Cortex of kidney (tissue), 1 donor: ENCODE measurements at places on chromosomes 11 and 22.

- no peak for DNase-seq
Measured at GRCh38 chr22:23574371-23574811, 5.7 kb downstream of the IGLL1 start.

GRCh38 chr22:22092974-22093373, 110.4 kb upstream of the TOP3B start:
- DNase-seq, result no peak

- no peak for DNase-seq
Measured at GRCh38 chr11:22666325-22666687, at the start of gene GAS2. Gene GAS2, plus strand, starts transcription at chr11:22666611. Its CDS starts 8,259 bp downstream, at chr11:22674870.

DNA sequence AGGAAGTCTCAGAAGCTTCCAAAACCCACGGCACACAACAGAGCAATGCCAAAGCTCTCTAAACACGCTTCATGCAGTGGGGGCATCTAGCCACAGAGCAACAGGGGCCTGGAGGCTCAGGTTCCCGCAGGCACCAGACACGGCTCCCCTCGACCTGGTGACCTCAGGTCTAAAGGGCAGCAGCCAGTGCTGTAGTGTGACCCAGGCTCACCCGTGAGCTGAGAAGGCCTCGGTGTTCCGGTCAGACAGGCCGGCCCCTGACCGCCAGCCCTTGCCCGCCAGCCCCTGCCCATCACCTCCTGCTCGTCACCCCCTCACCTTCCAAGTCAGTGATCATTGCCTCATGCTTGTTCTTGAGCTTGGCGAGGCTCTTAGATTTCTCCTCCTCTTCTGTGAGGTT, 45.7 kb downstream of the APOL1 start:
- no peak for DNase-seq

GRCh38 chr11:73866095-73866579, 10.5 kb downstream of the COA4 start:
- DNase-seq, result no peak

- DNase-seq, result no peak
Measured at GRCh38 chr11:32188785-32189184, 97.9 kb downstream of the RCN1 start.

GRCh38 chr22:44542561-44543222, 44.7 kb upstream of the RTL6 start:
- DNase-seq, result no peak

- no peak for DNase-seq
Measured at GRCh38 chr22:41561335-41561734, 525 bp downstream of the CSDC2 start.

- DNase-seq, result no peak
Measured at GRCh38 chr22:19545935-19546207, 21.7 kb upstream of the CLDN5 start.

DNA sequence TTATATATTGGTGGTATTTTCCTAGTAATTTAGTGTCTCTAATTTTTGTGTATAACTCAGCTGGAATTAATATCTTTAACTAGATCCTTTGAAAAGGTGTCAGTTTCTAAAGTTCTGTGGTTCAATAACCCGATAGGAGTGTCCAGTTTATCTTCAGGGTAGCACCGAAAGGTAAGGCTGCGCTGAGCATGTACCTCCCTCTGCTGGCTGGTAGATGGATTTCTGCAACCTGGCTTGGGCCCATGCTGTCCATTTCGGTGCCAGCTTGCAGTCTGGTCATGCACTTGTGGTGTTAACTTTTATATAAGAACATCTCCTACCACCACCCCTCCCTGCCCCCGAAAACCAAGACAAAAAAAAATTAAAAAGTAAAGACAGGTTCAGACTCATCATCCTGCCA, 24.7 kb downstream of the EXT2 start:
- DNase-seq, result no peak

DNA sequence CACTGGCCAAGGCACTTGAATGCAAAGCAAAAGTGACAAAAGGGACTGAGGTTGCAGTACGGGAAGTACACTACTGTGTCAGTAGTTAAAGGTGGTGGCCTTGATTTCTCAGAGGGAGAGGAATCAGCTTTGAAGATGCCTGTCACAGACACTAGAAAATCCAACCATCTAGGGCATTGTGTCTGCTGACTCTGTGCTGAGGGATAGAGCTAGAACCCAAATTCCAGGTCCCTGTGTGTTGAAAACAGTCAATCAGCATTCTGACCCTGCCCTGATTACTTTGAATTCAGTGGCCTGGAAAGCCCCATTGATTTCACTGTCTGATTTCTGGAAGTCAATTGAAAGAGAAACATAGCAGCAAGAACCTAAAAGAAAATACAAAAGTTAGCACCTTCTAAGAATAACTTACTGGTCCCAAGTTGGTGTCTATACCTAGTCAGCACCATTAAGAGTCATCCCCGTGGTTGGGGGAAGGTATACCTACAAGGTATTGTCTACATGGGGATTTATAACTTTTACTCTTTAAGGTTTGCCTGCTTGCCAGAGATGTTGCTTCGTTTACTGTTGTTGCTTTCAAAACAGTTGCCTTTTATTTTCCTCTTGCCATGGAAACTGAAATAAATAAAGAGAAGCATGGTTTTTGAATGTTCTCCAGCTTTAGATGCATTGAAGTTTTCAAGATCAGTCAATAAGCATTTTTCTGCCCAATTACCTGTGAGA, 97.3 kb downstream of the PDHX start:
- DNase-seq, result no peak

DNA sequence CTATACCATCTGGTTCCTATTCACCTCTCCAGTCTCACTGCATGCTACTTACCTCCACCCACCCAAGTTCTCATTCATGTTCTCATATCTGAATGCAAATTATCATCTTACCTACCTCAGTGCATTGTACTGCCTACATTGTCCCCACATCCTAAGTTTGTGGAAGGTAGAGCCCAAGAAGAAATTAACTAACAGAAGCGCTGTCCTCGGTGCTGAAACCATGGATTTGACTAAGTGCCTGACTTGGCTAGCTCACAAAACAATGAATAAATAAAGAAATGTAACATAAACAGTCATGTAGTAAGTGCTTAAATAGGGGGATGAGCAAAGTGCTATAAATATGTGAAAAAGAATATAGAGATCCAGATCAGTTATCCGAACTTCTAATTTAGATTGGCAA, 63.2 kb downstream of the GRIA4 start:
- DNase-seq, result no peak

DNA sequence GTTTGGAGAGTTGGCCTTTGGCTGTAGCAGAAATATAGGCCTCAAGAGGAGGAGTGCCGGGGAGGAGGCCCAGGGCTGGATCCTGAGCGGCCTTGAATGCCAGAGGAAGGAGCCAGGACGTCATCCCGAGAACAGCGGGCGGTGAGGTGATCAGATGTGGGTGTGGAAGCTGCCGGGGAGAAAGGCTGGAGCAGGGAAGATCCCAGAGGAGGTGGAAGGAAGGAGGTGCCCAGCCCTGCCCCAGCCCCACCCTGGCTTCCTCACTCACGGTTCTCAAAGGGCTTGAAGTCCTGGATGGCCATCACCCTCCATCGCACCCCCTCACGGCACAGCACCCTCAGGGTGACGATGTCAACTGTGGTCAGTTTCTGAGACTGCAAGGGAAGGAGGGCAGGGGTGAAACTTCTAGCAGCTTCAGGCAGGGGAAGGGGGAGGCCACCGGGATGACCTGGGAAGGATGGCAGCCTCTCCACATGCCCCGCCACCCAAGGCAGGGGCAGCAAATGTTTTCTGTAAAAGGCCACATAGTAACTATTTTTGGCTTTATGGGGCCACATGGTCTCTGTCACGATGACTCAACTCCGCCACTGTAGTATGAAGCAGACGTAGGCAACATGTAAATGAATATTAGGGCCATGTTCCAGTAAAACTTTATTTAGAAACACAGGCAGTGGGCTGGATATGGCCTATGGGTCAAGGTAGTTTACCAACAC, 10.7 kb downstream of the IL2RB start:
- DNase-seq, result no peak

- no peak for DNase-seq
Measured at GRCh38 chr11:10474551-10474950, 19.5 kb downstream of the AMPD3 start.

- no peak for DNase-seq
Measured at GRCh38 chr22:37681556-37682049, 4.5 kb upstream of the NOL12 start.

DNA sequence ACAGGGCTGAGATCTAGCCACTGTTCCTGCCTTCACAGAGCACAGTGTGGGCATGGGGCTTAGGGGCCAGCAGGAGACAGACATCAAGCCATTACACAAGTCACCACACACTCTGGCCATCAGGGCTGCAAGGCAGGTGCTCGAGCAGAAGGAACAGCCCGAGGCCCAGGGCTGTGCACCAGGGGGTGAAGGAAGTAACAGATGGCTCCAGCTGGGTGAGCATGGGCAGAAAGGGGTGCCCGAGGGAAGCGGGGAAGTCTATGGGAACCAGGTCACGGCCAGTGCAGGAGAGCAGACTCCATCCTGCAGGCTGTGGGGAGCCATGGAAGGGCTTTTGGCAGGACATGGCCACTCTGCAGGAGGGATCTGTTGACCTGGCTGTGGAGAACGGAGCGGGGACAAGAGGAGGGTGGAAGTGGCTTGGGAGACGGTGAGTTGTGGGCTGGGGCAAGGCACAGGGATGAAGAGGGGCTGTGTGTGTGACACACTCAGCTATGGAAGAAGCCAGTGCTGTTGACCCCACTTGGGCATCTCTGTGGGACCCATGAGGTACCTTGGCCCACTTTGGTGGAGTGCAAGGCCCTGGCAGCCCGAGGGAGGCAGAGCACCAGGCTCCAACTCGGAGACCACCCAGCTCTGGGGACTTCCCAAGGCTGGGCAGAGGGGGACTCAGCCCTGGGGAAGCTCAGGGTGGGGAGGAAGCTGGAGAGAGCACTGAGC, 3.6 kb downstream of the C11orf68 start:
- DNase-seq, result no peak

DNA sequence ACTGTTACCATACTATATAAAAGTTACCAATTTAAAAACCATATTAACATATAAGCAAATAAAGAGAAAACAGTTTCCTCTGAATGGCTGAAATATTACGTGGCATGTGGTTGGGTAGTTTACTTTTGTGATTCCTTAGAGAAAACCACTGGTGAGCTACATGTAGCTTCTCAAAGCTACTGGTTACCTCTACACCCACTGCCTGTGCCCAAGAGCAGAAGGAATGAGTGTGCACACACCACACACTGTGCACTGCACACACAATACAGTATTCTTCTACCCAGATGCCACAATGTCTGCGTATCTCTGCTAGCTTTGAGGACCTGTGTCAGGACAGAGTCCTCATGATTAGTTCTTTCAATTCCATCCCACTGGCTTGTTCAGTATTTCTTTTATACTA, 25.5 kb upstream of the YPEL1 start:
- DNase-seq, result no peak
